Activated CD4-positive, alpha-beta T cell treated with anti-CD3 and anti-CD28 coated beads, Interleukin-2, amount 50 U/mL, for 1 hour (primary cell): ENCODE measurements at places on chromosomes 7 and 10.

GRCh38 chr10:32149252-32149955, 93.2 kb upstream of the KIF5B start:
- no peak for DNase-seq

DNA sequence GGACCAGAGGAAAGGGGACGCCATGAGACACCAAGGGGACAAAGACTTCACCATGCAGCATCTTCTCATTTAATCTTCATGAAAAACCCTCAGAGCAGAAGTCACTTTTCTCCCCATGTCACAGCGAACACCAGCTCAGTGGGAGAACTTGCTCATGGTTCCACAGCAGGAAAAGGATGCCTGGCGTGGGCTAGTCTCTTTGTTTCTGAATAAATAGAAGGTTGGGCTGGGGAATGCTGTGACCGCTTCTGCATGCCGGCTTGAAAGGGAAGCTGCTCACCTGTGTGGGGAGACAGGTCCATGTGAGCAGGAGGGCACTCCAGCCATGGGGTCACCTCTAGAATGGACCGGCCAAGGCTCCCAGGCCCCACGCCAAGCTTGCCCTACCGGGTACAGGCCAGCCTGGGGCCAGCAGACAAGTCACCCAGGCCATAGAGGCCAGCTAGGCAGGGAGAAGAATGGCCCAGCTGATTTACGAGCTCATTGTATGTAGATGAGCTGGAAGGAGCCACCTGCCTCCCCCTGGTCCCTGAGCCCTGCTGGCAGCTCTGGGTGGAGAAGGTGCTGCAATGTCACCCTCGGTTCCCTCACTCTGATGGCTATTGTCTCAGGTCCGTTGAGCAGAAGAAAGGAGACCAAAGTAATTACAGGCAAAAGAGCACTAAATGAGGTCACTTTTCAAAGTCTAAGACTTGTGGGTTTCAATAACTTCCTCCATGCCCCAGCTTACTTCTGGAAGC, 82.0 kb upstream of the PDZD8 start:
- DNase-seq, result no peak

DNA sequence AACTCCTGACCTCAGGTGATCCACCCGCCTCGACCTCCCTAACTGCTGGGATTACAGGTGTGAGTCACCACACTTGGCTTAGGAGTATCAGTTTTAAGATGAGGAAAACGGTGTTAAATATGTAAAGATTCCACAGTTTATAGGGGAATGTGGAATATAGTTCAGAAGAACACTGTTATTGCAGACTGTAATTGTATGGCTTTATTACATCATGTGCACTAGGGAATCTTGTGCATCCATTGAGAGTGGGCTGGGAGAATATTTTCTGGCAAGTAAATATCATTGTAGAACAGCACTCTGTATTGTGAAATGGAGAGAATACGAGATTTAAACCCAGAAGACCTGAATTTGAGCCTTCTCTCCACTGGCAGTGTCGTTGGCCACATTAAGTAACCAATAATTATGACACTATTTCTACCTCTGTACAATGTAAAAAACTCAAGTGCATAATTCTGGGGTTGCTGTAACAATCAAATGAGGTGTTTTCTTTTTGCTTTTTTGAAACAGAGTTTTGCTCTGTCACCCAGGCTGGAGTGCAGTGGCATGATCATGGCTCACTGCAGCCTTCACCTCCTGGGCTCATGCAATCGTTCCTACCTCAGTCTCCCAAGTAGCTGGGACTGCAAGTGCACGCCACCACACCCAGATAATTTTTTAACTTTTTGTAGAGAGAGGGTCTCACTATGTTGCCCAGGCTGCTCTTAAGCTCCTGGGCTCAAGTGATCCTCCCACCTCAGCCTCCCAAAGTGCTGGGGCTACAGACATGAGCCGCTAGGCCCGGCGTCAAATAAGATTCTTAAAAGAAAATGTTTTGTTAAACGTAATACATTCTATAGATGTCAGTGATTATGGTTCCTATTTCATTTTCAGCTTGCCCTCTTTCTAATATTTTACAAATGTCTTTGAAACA, 12.0 kb upstream of the PARD3 start:
- DNase-seq, result no peak

- DNase-seq, result no peak
Measured at GRCh38 chr10:33291053-33291592, 43.3 kb downstream of the NRP1 start.

DNA sequence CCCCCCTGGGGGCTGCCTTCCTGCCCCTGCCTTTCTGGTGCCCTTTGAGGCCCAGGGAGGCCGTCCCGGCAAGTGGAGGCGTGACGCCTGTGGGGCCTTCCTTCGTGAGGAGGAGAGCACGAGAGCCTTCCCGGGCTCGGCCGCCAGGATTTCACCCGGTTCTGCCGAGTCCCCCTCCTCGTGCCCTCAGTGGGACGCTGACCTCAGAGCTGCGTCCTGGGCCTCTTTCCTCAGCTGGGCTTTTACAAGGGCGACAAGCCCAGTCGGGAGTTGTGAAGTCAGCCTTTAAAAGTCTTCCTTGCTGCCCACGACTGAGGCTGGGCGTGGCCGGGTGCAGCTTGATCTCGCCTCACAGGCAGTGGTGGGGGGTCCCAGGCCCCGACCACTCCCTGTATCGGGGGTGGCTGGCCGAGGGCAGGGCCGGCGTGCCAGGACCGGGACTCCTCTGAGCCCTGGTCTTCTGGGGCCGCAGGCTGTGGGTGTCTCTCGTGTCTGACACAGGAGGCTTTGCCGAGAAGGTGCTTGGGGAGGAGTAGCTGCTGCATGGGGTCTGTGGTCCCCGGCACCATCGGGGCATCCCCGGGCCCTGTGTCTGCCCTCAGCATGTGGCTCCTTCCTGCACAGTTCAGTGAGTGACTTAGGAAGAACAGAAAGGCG, 41.8 kb downstream of the FAM20C start:
- no peak for DNase-seq

- DNase-seq, result no peak
Measured at GRCh38 chr10:98418665-98419468, 3.9 kb upstream of the PYROXD2 start.

GRCh38 chr10:77879065-77879464, 47.5 kb downstream of the DLG5 start:
- no peak for DNase-seq
